Breast epithelium (tissue), 4 donors: ENCODE measurements at places on chromosomes 5 and 9. TPM values are rescaled to one million over a fixed set of nuclear protein-coding genes. Genes with fewer than 3 reads are reported as not detected.

RGS3 gene
- total RNA-seq = 49.0 TPM

DNA sequence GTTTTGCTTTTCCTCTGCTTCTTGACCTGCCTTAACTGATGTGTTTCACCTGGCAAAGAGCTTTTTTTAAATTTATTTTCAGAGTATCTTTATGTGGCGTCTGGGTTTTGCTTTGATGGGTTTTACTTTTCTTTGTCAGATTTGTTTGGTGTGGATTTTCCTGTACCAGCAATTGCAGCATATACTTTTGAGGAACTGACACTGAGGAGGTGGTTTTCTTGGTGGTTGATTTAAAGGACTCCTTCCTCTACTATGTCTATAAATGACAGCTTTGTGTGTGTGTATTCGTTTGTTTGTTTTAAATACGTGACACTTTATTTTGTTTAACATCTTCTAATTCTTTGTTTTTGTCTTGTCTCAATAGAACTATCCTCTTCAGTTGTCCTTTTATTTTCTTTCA is 1071.9 kb upstream of the ARRDC3 start:
- no peaks in the 10 kb centered on the region for H3K4me1 ChIP-seq
- DNase-seq = no peak
- no peaks in the 10 kb centered on the region for H3K27me3 ChIP-seq

DNA sequence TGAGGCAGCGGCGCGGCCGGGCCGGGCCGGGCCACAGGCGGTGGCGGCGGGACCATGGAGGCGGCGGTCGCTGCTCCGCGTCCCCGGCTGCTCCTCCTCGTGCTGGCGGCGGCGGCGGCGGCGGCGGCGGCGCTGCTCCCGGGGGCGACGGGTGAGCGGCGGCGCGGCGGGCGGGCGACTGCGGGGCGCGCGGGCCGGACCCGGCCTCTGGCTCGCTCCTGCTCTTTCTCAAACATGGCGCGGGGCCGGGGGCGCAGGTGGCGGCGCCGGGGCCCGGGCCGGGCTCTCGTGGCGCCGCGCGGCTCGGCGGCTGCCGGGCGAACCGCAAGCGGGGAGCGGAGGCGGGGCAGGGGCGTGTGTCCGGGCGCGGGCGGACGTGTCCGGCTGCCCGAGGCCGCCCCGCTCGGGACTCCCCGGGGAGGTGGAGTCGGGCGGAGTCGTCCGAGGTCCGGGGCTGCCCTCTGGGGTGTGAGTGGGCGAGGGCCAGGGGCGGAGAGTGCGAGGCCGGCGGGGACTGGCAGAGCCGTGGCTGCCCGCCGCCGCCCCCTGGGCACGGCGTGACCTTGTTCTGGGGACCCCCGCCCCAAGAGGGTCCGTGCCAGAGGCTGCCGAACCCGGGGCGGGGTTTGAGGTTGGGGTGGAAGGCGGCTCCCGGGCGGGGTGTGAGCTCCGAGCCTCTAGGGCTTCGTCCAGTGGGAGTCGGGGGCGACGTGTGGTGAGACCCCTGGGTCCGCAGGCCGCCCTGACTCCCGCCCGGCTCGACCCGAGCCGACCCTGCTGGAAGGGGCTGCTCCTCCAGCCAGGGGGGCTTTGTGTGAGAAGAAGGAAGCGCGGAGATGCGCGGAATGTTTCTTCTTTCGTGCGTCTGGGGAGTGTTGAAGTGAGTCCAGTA is 485 bp downstream of the TGFBR1 start:
- peak; percentile 52 for DNase-seq
- no peaks in the 10 kb centered on the region for H3K27me3 ChIP-seq
- peak overlapping the region; percentile 85 for H3K4me3 ChIP-seq
- peaks cover 11% of the 10 kb centered on the region for H3K4me1 ChIP-seq
- H3K27ac ChIP-seq = peak overlapping the region; percentile 97
- H3K36me3 ChIP-seq = no peaks in the 10 kb centered on the region

- no peaks in the 10 kb centered on the region for H3K36me3 ChIP-seq
- H3K27ac ChIP-seq = no peak overlapping the region
- no peaks in the 10 kb centered on the region for H3K27me3 ChIP-seq
- no peak for DNase-seq
- H3K4me1 ChIP-seq = no peaks in the 10 kb centered on the region
Measured at GRCh38 chr9:69577123-69577522, 95.0 kb downstream of the APBA1 start.

DNA sequence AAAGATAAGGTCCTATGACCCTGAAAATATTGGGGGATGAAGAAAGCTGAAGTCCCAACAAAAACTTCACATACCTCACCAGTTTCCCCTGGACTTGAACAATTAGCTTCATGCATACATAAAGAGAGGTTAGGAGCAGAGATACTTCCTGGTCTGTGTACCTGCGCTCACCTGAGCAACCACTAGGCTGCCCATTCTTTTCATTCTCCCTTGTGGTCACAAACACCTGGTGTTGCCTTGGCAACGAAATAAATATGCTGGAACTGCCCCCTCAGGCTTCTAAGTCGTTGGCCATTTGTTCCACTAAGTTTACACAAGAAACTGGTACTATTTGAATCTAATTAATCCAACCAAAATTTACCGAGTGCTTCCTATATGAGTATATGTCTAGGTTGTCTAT is 18.1 kb downstream of the OTP start:
- no peaks in the 10 kb centered on the region for H3K4me1 ChIP-seq
- H3K27me3 ChIP-seq = peaks cover 21% of the 10 kb centered on the region
- H3K4me3 ChIP-seq = no peak overlapping the region

DNA sequence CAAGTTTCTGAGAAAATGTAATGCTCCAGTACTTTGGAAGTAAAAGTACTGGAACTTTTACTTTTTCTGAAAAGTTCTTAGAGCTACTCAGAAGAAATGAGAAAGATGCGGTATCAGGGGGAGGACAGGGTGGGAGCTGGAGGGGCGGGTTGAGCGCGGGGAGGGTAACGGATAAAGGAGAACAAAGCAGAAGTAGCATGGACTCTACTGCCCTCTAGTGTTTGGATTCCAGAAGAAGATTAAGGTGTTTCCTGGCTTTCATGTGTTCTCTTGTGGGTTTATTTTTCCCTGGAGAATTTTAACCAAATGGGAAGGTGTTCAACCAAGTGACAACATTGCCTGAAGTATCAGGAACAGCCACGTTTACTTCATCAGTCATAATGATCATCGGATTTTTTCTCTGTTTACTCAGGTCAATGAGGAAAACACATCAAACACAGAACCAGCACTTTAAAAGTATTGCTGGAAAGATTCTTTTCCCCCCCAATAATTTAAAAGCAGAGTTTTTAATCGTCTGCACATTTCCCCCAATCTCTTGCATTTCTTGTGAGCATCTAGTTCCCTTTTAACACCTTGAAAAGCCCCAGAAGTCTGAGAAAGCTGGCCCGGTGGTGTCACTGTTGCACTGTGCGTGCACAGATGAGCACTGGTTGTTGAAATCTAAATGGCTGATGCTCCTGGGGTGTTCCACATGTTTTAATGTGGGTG is 190.6 kb downstream of the MPDZ start:
- H3K4me1 ChIP-seq = peaks cover under 1% of the 10 kb centered on the region
- no peak overlapping the region for H3K4me3 ChIP-seq
- no peaks in the 10 kb centered on the region for H3K36me3 ChIP-seq
- H3K27me3 ChIP-seq = no peaks in the 10 kb centered on the region
- no peak overlapping the region for H3K27ac ChIP-seq

GRCh38 chr9:2780326-2780725 is 63.0 kb downstream of the KCNV2 start:
- no peak overlapping the region for H3K4me3 ChIP-seq
- H3K36me3 ChIP-seq = peaks cover 6% of the 10 kb centered on the region
- no peaks in the 10 kb centered on the region for H3K4me1 ChIP-seq

- no peak for DNase-seq
- no peaks in the 10 kb centered on the region for H3K27me3 ChIP-seq
- H3K36me3 ChIP-seq = no peaks in the 10 kb centered on the region
- H3K4me3 ChIP-seq = no peak overlapping the region
- H3K4me1 ChIP-seq = no peaks in the 10 kb centered on the region
- H3K27ac ChIP-seq = no peak overlapping the region
Measured at GRCh38 chr9:133735415-133735775, 2.8 kb downstream of the SARDH start.

GRCh38 chr9:73437758-73438157 is 286.1 kb downstream of the ANXA1 start:
- H3K4me1 ChIP-seq = no peaks in the 10 kb centered on the region
- H3K27me3 ChIP-seq = no peaks in the 10 kb centered on the region
- no peak overlapping the region for H3K27ac ChIP-seq
- no peak for DNase-seq
- no peaks in the 10 kb centered on the region for H3K36me3 ChIP-seq
- no peak overlapping the region for H3K4me3 ChIP-seq

DNA sequence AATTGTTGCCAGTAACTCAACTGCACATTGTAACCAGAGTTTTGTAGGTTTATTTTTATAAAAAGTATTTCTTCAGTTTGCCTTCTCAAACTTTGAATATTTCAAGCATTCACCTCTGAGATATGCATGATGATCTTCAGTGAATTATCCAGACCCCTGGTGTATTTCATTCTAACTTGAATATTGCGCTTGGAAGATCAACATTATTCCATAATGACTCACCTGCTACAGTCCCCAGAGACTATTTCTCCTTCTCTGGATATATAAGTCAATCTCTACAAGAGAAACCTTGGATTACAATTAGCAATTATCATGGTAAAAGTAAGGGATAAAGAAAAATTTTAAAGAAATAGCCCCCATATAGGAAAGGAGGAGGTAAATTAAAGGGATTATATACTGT is 1041.0 kb downstream of the TLE1 start:
- H3K4me1 ChIP-seq = no peaks in the 10 kb centered on the region
- DNase-seq = no peak
- H3K27ac ChIP-seq = no peak overlapping the region
- no peaks in the 10 kb centered on the region for H3K27me3 ChIP-seq
